Effector CD4-positive, alpha-beta T cell (primary cell): ENCODE measurements at places on chromosomes 5 and 9.

DNA sequence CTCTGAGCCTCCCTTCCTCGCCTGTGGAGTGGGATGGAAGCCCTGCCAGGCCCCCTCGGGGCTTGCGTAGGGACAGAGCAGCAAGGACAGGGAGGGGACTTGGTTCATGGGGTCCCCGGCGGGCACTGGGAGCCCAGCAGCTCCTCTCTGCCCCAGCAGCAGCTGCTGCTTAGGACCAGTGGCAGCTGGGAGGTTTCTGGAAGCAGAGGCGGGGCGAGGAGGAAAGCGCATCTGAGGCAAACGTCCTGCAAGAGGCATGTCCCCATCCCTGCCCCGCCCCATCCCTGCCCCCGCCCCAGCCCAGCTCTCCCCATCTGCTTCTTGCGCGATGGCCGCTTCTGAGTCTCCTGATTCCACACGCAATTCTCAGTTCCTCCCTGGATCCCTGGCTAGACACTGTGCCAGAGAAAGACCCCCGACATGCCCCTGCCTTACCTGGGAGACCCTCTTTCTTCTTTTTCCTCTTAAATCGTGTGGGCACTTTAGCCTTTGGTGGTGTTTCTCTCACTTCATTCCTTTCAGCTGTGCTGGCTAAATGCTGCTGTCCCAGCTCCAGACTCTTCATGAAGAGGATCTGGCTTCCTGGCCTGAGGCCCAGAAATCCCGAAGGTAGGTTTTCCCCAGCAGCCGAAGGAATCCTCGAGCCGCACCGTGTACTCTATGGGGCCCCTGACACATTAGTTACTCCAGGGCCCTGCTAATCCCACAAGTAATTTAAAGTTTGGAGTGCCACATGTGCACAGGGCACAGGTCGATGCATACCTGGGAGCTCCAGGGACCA is 4.4 kb upstream of the OR2S2 start:
- no peak for DNase-seq

DNA sequence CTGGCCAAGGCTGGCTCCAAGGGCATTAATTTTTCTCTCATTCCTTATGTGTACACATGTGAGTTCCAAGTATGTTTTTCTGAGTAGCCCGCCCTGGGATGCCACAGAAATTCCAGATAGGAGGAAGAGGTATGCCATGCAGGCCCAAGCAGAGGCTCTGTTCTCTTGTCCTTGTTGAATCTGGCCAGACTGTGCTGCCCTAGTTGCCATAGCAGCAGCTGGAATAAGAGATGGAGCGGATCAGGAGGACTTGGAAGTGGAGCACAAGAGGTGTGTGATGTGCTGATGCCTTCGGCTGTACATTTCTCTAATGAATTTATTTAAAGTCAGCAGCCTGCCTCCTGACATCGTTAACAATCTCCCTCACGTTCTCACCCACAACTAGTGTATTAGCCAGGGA is 235.6 kb upstream of the RPS23 start:
- DNase-seq = no peak

DNA sequence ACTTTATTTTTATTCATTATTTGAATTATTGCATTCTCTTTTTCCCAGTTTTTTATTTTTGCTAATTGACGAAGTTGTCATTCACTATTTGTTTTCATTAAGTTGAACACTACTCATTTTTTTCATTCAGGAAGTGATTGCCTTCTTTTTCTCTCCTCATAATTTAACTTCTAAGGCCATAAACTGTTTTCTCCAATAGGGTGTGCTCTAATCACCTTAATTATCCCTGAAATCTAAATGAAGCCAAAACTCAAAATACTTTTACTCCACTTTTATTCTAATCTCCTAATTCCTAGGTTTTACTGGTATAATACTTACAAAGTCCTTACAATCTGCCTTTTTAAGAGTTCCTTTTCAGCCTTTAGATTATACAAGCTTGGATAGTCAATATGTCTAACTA is 2.9 kb upstream of the OR13C2 start:
- DNase-seq = no peak

GRCh38 chr5:81779125-81779915 is 28.4 kb upstream of the SSBP2 start:
- DNase-seq = peak; percentile 8

GRCh38 chr9:136670576-136671253 is 8.0 kb downstream of the EGFL7 start:
- no peak for DNase-seq

- DNase-seq = no peak
Measured at GRCh38 chr9:116271340-116271739, 117.7 kb downstream of the PAPPA start.

DNA sequence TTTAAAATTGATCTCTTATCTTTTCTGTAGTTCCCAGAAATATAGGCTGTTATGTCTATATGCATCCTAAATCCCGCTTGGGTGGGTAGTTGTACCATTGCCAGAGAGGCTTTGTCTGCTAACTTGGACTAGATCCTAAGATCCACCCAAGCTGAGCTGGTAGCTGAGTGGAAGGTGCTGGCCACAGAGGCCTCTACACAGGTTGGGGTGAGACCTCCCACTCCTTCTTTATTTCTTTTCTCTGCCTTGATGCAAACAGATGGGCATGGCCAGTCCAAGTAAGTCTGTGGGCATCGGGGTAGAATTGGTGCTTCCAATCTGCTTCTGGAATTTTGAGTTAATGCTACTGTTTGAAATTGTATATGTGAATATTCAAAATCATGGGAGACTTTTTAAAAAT is 14.4 kb upstream of the GADD45G start:
- DNase-seq = no peak

- no peak for DNase-seq
Measured at GRCh38 chr9:112200711-112201110, 25.6 kb upstream of the SUSD1 start.

DNA sequence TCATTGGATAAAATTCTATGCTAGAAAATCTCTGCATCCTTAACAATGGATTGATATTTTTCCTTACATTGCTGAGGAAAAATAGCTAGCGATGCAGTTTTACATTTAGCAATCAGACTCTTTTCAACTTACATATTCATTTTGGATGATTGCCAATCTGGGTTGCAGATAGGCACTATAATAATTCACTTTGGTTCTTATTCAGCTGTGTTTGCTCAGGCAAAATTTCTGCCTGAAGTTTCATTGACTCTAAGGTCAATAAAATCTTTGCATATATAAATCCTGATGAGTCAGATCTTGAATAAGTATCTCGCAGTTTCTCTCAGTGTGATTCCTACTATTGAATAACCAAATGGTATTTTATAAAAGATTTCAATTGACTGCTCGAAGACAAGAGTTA is 1105.8 kb downstream of the CDH18 start:
- no peak for DNase-seq

DNA sequence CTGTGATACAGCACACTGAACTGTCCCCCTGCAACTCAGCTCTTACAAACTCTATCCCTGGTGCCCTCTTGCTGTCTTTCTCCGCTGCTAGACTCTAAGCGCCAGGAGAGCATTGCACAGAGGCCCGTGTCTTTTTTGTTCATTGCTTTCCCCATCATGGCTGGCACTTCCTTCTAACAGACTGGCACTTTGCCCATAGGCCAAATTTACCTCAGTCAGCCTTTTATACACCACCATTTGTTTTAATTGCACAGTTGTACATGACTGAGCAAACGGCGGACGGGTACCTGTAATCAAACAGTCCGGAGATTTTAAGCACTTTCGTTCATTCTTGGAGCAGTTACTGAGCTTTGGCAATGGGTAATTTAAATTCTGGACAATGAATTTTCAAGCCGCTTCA is 102.2 kb upstream of the CLINT1 start:
- no peak for DNase-seq

DNA sequence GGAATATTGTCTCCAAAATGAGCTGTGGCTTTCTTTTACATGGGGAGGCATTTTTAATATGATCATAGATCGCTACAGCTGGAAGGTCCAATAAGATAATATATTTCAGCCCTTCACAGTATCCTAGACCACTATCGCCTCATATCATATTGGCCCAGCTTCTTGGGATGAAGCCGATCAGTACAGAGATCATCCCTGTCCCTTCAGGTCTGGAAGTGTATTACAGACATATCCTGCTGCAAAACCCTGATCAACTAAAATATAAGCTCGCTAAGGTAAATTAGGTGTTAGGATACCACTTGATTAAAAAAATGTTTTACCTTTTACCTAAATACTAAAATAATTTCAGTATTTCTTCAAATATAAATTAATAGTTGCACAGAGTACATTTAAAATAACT is 41.7 kb downstream of the JAKMIP2 start:
- no peak for DNase-seq

GRCh38 chr5:150227606-150228273 is 37.9 kb downstream of the SLC6A7 start:
- DNase-seq = no peak

DNA sequence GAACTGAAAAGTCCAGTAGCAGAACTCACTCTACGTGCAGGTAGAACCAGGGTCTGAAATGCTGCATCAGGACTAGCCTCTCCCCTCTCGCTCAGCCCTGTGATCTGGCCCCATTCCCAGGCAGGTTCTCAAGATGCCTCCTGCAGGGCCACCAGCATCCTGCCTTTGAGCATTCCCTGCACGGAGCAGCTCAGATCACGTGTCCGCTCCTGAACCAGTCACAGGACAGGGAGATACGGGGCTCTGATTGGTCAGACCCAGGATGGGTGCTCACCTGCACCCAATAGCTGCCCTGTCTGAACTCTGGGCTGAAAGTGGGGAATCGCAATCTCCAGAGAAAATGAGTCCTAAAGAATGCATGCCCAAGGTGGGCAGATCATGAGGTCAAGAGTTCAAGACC is 50.8 kb downstream of the NEURL1B start:
- no peak for DNase-seq

DNA sequence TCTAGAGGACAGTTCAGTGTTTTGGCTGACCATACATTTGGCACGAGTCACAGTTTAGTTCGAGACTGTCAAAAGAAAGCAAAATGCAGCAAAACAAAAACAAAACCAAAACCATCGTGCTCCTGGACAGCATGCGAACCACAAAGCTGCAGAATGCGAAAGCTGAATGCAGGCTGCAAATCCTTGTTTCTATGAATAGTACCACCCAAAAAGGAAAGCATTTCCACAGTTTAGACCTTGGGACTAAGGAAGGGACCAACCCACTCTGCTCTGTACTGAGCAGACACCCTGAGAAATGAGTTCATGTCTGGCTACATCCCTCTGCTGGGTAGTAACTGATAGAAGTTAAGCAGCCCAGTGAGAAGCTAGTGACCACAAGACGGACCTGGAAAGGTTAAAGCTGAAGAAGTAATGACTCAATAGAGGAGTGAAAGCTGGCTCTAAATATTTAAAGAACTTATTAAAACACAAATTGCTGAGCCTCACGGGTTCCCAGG is 3.9 kb downstream of the GCNT4 start:
- no peak for DNase-seq

- peak; percentile 73 for DNase-seq
Measured at GRCh38 chr5:172713113-172713808, 57.7 kb downstream of the DUSP1 start.

GRCh38 chr9:28365728-28366127 is 792.4 kb upstream of the C9orf72 start:
- DNase-seq = no peak

DNA sequence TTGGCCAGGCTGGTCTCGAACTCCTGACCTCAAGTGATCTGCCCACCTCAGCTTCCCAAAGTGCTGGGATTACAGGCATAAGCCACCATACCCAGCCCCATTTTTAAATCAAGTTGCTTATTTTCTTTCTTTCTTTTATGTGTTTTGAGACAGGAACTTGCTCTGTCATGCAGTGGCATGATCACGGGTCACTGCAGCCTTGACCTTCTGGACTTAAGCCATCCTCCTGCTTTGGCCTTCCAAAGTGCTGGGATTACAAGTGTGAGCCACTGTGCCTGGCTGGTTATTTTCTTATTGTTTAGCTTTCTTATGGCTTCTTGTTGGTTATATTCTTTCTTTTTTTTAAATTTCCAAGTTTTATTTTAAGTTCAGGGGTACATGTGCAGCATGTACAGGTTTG is 79.7 kb upstream of the C5orf63 start:
- DNase-seq = no peak

DNA sequence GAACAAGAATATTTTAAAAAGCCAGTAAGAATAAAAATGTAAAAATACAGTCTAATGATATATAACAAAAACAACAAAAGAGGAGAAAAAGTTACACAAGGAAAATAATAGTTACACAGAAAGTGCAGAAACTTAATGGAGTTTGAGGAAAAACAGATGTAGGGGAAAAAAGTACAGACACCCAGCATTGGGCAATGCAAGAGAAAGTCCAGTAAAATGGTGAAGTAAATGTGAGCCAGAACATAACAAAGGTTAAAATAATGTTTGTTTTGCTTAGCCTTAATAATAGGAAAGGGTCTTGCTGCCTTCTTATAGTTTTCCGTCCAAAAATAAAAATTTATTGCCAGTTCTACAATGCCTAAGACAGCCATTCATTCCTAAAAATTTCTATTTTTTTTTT is 364.2 kb downstream of the NNT start:
- DNase-seq = no peak

- no peak for DNase-seq
Measured at GRCh38 chr5:150154618-150155128, 972 bp downstream of the PDGFRB start.

- no peak for DNase-seq
Measured at GRCh38 chr9:113734826-113735225, 141.3 kb upstream of the ZNF618 start.

DNA sequence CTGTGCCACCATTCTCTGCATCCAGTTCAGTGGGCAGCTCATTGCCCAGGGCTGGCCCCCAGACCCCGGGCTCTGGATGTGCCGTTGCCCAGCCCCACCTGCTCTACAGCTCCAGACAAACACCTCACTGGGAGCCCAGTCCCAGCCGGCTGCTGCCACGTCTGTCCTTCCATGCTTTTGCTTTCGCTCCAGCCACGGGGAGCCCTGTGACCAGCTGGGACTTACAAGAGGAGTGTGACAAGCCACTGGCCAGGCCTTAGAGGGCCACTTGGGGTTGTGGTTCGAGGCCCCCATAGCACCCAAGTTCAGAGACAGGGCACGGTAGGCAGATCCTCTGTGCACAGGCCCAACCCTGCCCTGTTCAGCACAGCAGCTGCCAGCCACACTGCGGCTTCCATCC is 142.0 kb downstream of the ADAMTS2 start:
- no peak for DNase-seq

- no peak for DNase-seq
Measured at GRCh38 chr9:90878562-90878961, 76.9 kb downstream of the SYK start.

DNA sequence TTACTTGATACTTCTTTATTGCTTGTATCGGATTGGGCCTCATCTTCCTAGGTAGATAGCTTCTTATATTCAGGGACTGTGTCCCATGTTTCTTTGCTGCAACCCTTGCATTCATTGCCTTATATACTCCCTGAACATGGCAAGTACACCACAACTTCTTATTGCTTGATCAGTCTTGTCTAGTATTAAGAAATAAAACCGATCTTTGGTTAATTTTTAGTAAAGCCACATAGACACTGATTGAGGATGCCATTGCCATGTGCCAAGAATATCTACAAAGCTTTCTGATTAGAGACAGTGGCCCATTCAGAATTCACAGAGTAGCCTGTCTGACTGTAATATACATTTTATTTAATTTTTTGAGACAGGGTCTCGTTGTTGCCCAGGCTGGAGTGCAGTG is 34.7 kb upstream of the ANKRD55 start:
- no peak for DNase-seq

GRCh38 chr5:176405656-176406435 is 10.5 kb downstream of the CLTB start:
- DNase-seq = no peak
